ENCODE measurements at places on chromosomes 5 and 9.

DNA sequence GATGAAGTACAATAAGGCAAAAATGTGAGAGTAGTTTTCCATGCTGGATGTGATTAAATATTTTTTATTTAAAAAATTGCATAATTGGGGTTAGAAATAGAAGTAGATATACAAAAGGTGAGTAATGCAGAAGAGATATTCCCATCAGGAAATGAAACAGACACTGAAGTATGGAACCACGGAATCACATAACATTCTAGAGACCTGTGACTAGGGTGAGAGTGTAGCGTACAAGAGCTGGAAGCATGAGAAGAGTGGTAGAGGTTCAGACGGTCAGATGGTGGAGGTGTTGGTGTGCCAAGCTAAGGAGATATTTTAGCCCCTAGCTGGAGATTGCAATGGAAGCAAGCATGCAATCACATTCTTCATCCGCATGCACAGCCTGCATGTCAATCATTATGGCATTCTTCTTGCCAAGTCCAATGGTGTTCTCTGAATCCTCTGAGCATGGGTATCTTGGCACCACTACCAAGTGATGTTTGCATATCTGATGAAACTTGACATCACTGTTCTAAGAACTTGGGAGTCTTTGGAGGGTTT lies 587.8 kb downstream of the PSAT1 start:
- DNase-seq, result no peak

DNA sequence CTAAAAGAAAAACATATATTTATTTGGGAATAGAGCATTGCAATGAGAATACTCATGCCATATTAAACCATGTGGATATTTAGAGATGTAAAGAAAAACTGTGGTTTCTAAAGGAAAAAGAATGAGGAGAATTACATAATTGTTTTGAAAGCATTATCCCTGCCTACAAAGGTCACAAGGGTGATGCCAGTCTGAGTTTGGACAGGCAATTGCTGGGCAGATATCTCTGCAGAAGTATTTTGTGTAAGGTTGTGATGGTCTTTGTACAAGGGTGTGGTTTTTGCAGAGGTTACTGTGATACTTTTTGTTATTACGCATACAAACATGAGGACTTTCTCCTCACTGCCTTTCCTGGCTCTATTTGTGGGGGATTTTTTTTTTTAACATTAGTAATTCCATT lies 2022.9 kb upstream of the CDH6 start:
- no peak for DNase-seq

DNA sequence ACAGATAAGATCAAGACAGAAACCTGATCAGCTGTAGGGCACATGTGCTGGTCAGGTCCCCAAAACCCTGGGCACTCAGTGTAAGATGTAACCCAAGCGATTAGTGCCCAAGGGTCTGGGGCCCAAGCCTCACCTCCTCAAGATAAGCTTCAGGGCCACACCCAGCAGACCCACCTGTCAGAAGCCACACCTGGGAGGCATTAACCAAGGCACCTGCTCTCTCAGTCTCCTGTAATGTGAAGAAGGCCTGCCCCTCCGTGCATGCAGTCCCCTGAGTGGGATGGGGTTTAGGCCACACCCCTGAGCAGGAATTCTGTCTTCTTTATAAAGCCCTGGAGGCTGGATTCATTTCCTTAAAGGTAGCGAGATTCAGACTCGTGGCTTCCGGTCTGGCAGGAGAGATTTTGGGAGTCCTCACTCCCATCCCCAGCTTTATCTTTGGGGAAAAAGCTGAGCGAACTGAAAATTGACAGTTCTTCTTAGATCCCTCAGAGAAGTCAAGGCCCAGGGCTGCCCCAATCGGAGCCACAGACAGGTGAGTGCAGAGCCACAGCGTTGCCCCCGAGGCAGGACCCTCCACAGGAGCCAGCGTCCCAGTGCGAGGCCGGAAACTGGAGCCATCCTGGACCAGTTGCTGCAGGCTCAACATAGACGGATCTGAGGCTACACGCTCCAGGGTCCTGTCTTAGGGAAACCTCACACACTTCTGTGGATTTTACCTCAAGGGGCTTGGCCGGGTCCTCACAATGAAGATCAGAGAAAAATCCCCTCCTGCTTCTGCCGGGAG lies 357.6 kb upstream of the IRX4 start:
- no peak for DNase-seq

GRCh38 chr9:110580850-110581249 lies 1.3 kb upstream of the SVEP1 start:
- no peak for DNase-seq
